ENCODE measurements at places on chromosomes 5 and 9. TPM values are rescaled to one million over a fixed set of nuclear protein-coding genes. Genes with fewer than 3 reads are reported as not detected.

Gene CARD9
- total RNA-seq, result 0.47 TPM

Gene STOML2
- total RNA-seq, result 48.7 TPM

Gene OBP2B
- total RNA-seq, result not detected

Gene MELK
- total RNA-seq, result 5.9 TPM

Gene KIAA1958
- total RNA-seq, result 8.6 TPM

Gene CCDC127
- total RNA-seq, result 6.7 TPM

Measured in occipital lobe (tissue), 3 donors.